Right atrium auricular region (tissue), 2 donors: ENCODE measurements at places on chromosomes 11 and 22. TPM values are rescaled to one million over a fixed set of nuclear protein-coding genes. Genes with fewer than 3 reads are reported as not detected.

MMP12 gene
- not detected for total RNA-seq

- DNase-seq: no peak
Observed at GRCh38 chr11:24198481-24198880, 298.4 kb upstream of the LUZP2 start.

KDELR3 gene
- total RNA-seq: 8.0 TPM

HOATZ gene
- not detected for total RNA-seq

TRIM34 gene
- total RNA-seq: 3.8 TPM

- peak; percentile 64 for DNase-seq
Observed at GRCh38 chr22:20238901-20239675, 29.0 kb downstream of the RTN4R start.

GRCh38 chr11:108111126-108111525, 10.2 kb upstream of the ACAT1 start:
- no peak for DNase-seq

- no peak for DNase-seq
Observed at GRCh38 chr11:106988151-106989077, 29.9 kb downstream of the GUCY1A2 start.

NRGN gene
- total RNA-seq: 2.2 TPM

DNA sequence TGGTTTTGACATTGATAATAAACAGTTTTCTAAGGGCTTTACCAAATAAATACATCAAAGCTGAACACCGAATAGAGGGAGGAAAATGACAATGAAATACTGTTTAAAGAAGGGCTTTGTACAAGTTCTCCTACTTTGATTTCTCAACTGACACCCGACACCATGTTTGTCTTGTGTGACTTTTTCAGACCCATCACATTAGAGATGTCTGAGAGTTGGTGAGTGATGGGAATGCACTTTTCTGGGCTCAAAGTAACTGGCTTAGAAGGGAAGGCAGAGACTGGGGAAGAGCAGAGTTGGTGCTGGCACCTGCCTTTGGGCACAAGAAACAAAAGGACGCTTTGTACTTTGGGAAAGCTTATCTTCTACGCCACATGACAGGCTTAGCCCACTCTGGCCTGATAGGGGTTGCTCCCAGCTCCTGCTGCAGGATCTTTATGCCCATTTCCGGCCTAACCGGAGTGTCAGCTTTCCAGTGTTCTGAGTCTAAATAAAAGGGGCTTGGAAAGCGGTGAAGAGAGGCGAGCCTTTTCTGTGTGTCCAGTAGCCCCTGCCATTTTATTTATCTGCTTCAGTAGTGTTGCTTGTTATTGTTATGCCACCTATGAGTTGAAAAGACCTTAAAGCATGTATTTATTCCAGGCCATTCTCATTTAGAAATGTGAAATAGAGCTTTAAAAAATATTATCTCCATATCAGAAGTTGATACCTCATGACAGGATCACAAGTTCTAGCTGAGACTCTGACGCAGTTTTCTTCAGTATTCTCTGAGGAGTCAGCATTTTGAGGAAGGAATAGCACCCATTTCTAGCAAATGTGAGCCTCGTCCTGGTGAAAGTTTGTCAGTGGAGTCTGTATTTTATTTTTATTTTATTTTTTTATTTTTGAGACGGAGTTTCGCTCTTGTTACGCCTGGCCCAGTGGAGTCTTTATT, 24.2 kb downstream of the KREMEN1 start:
- no peak for DNase-seq

DNA sequence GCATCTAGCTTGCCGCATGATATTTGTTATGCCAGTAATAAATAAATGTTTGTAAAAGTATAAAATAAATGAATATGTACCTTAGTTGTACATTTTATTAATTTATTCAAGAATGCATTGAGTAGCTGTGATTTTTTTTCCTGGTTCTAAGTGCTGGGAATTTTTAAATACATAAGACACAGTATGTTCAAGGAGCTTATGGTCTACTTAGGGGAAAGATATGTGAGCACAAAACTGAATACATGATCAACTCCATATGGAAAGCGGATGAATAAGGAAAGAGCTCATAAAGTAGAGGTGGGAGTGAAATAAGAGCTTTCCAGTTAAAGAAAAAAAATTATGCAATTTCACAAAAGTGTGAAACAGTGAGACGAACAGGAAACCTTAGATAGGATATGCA, 944.2 kb upstream of the CCDC90B start:
- DNase-seq: no peak

UPB1 gene
- 2.4 TPM for total RNA-seq

DNA sequence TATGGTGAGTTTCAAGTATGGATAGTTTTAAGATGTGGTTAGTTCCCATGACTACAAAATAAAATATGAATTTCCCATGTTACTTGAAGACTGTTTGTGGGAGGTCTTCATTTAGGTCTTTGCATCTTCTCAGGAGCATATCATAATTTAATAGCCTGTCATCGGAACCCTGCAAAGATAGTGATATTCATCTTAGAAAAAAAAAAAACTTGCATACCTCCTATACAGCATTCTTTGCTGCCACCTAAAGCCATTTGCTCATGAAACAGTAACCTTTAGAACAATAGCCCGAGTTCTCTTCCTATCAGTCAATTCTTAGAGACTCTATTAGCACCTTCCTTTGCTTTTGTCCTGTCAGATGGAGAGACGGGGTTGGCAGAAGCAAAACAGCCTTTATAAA, 75.3 kb downstream of the ARFGAP2 start:
- no peak for DNase-seq

DNA sequence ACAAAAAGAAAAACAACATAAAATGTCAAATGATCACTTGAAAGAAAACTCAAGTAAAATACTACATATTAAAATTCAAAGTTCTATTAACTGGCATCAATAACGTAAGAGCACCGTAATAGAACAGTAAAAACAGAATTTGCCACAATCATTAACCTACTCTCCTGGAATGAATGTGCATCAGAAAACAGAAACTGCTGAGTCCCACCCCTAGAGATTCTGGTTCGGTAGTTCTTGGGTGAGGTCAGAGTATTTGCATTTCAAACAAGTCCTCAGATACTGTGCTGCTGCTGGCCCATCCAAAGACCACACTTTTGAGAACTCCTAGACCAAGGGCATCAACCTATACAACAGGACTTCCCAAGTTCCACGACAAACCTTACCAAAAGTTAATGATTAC, 23.5 kb downstream of the PITPNB start:
- DNase-seq: no peak

GRCh38 chr11:84097186-84097585, 811.0 kb upstream of the CCDC90B start:
- DNase-seq: no peak
